ENCODE measurements at places on chromosomes 13 and 19. TPM values are rescaled to one million over a fixed set of nuclear protein-coding genes. Genes with fewer than 3 reads are reported as not detected.

GRCh38 chr19:17393914-17394313 is at the start of gene CCDC194:
Gene CCDC194, minus strand, starts transcription at chr19:17394196. Its CDS starts 38 bp downstream, at chr19:17394158.
- DNase-seq = no peak

GRCh38 chr19:46533621-46534081 is 38.0 kb upstream of the PNMA8B start:
- no peak for DNase-seq

GRCh38 chr13:95957331-95957730 is 95.9 kb downstream of the UGGT2 start:
- DNase-seq = no peak

DNA sequence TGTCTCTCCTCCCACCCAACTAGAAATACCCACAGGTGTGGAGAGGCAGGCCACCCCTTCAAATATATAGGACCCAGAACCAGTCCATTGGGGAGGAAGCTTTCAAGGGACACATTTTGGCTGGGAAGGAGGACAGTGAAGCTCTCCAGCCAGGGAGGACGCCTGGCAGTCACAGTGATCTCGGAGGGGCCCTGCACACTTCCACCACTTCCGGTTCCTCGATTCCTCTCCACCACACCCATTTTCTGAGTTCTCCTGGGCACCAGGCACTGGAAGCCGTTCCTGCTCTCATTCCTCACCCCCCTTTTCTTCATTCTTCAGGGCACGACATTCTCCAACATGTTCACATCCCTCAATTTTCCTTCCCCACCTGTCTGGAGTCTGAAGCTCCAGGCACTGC is 30.4 kb upstream of the CEACAM21 start:
- no peak for DNase-seq

DNA sequence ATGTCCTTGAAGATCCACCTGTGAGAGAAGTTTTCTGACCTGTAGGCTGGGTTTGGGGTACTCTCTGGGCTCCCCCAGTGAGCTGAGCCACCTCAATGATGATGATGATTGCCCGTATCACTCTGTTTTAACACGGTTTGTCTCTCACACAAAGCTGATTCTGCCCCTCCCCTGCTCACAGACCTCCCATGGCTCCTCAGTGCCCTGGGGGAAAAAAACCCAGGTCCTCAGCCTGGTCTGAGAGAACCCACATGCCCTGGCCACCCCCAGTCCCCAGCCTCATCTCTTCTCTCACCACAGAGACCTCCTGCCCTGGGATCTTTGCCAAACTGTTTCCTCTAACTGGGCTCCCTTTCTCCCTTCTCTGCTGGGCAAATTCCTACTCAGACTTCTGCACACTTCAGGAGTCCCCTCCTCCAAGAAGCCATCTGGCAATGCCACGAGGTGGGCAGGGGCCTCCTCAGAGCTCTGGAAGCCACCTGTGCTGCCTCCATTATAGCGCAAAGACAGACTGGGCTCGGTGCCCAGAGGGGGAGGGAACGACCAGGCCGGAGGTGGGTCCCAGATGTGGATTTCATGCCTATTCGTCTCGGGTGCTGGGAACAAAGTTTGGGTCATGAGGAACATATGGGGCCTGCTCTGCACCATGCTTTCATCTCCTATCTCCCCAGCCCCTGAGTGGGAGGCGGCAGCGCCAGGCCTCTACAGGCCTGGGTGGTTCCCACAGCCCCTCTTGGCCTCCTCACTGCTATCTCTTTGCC is 8.5 kb upstream of the CA11 start:
- no peak for DNase-seq

DNA sequence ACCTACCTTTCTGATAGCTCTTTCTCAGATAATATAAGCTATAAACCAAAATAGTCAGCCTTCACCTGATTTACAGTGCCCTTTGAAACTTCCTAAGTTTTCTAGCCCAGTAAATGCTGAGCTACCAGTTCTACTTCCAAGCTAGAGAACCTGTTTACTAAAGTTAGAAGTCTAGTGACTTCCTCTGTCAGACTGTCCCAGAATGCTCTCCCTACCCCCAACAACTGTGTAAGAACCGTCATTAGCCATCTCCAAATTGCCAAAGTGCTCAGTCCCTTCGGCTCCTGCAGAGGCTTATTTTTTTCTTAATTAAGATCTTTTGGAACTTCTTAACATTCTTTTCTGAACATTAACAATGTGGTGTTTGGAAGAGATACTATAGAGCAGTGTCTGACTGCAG is 3.2 kb upstream of the ABCC4 start:
- no peak for DNase-seq

DNA sequence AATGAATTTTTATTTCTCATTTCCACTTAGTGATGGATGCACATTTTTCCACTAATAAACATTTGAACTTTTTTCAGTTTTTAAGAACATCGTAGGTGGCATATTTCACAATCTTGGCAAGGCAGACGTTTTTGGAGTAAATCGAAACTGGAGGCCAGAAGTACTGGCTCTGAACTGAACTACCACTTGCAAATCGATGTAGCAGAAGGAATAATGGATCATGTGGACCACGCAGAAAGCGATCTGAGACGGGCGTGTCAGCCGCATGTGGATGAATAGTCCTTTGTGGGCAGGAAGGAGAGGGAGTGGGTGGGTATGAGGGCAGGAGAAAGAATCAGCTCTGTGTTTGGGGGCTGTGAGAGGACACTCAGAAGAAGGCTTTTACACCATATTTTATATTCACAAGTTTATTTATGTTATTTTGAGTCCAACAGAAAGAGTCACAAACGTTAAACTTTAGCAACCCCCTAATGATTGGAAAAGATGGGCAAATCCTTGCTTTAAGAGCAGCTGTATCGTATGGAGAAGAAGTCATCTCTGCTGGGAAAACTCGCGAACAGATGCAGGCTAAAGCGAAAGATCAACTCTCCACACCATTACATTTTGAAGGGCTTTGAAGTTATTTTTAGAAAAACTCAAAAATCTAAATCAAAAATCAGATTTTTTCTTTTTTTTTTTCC is 90.5 kb downstream of the COL4A2 start:
- DNase-seq = no peak

GRCh38 chr13:95226932-95227695 is 74.1 kb downstream of the ABCC4 start:
- DNase-seq = no peak

The CLC gene
- not detected for total RNA-seq

The NCLN gene
- 82.5 TPM for total RNA-seq

The PROSER1 gene
- total RNA-seq = 17.1 TPM

The CEACAM16 gene
- not detected for total RNA-seq

The ZNF154 gene
- total RNA-seq = not detected

The PCDH8 gene
- total RNA-seq = not detected

The C19orf67 gene
- total RNA-seq = not detected

The CEACAM20 gene
- not detected for total RNA-seq
